Mammary epithelial cell (primary cell): ENCODE measurements at places on chromosomes 4 and X. TPM values are rescaled to one million over a fixed set of nuclear protein-coding genes. Genes with fewer than 3 reads are reported as not detected.

GRCh38 chr4:158038718-158039117 lies 134.1 kb downstream of the GASK1B start:
- DNase-seq, result no peak

- DNase-seq, result no peak
Observed at GRCh38 chr4:175447016-175447415, 365.0 kb downstream of the GPM6A start.

- DNase-seq, result no peak
Observed at GRCh38 chr4:25943312-25943711, 29.3 kb downstream of the SMIM20 start.

DNA sequence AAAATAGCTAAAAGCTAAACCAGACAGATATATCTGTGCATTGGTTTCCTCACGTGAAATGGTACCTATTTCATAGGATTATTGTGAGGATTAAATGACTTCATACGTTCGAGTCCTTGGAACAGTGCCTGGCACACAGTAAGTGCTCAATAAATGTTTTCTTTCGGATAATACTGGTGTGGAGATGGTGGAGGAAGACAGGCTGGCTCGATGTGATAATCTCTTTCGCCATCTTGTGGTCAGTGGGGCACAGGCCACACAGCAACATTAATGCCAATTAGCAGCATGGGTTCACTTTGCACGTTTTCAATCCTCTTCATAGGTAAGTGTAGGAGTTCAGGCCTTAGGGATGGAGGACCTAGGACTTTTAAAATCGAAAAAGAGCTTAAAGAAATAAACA lies 9.3 kb downstream of the PAGE4 start:
- DNase-seq, result peak; percentile 20

Gene MAOA
- polyA plus RNA-seq, result 26.0 TPM
